Inflammatory macrophage treated with lipopolysaccharide for 4 hours (primary cell): ENCODE measurements at places on chromosomes 7 and 10.

- peak; percentile 55 for DNase-seq
These were observed 38.2 kb downstream of the TNS3 start for GRCh38 chr7:47543714-47544113.

GRCh38 chr7:111232249-111233084 is 141.5 kb downstream of the LRRN3 start:
- peak; percentile 79 for DNase-seq

DNA sequence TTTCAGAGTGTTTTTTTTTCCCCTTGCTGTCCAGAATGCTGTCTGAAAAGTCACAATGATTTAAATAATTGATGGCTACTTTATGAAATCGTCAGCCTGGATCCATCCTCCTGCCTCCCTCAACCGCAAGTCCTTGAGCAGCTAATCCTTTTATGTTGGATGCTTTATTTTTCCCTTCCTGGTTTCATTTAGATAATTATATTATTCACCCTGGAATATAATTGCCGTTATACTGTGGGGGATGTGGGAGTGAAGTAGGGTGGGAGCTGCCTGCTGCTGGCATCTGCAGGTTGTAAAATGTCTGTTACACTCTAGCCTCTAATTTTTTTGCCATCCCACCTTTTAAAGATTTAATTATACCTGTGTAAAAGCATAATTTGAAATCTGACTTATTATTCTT is 290.5 kb upstream of the LRGUK start:
- DNase-seq: no peak

DNA sequence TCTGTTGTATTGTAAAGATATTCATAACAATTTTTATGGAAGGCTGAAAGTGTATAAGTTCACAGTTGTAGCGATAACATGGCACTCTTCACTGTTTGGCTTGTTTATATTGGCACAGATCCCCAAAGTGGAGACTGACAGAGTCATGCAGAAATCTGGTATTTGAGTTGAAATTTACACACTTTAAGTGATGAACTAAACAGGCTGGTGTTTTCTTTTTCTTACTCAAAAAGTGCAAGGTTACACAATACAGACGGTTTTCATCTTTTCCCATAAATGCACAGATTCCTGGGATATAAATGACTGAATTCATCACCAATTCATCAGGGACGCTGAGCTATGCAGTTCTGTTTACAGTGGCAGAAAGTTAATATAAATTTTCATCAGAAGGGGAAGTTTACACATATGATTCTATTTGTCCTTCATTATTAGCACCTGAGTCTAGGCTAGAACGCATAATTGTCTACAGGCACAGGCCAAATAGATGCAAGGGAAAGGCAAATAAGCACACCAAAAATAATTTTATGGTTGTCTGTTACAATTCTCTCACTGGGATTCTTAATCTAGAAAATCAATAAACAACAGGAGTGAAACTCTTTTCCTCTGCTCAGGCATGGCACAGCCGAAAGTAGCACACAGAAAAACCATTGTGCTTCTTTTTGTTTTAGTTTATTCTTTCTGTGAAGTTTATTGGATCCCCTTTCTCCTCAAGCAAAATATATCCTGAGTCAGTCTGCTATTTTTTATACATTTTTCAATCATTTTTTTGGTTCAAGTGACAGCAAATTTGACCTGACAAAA is 88.0 kb downstream of the FOXP2 start:
- DNase-seq: no peak

DNA sequence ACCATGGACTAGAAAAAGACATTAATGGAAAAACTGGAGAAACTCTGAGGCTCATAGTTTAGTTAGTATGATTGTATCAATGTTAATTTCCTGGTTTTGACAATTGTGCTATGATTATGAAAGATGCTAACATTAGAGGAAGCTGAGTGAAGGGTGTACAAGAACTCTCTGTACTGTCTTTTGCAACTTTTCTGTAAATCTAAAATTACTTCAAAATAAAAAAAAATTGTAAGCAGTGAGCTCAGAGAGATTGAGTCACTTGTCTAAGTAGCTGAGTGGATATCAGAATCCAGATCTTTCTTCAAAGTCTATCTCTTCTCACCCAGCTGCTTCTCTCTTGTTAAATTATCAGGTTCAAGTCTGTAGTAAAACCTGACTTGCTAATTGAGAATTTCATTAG is 181.1 kb downstream of the PLCE1 start:
- DNase-seq: no peak

DNA sequence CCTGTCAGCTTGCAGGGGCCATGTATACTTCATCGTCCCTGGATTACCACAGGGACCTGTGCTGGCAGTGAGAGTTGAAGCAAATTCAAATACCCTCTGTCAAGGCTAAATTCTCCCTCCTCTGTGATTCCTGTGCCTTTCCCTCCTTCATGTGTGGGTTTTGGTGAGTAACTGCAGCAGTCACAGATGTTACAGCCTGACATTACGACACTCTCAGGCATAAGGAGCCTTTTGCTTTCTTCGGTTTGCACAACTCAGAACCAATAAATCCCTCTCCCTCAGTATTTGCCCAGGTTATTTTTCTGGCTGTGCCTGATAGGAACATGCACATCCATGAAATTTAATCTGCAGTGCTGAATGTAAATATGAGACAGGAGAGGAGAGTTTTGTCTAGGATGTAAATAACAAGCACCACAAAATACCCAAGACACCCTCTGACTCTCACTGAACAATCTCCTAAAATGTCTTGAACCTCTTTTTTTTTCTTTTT is 997.2 kb upstream of the GHITM start:
- DNase-seq: no peak

DNA sequence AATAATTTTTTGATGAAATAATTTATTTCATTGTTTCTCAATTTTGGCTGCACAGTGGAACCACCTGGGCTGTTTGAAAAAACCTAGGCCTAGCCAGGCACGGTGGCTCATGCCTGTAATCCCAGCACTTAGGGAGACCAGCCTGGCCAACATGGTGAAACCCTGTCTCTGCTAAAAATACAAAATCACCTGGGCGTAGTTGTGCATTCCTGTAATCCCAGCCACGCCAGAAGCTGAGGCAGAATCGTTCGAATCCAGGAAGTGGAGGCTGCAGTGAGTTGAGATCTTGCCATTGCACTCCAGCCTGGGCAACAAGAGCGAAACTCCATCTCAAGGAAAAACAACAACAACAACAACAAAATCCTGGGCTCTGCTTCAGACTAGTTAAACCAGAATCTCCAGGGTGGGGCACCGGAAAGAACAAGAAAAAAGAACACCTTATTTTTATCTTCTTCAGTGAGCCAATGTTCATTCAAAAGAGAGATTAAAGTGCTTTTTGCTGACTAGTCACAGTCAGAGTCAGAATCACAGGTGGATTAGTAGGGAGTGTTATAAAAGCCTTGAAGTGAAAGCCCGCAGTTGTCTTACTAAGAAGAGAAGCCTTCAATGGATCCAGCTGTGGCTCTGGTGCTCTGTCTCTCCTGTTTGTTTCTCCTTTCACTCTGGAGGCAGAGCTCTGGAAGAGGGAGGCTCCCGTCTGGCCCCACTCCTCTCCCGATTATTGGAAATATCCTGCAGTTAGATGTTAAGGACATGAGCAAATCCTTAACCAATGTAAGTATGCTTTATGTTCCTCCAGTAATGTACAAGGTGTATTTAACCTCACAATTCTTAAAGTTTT is at the start of gene CYP2C18:
TSS of gene CYP2C18 (plus strand) at position 516 of the 841 bp plus-strand sequence. CDS start at position 607, 91 bp downstream.
- DNase-seq: no peak

GRCh38 chr10:65342245-65342644 is 1583.6 kb upstream of the LRRTM3 start:
- no peak for DNase-seq

- no peak for DNase-seq
These were observed 227.3 kb downstream of the TCF7L2 start for GRCh38 chr10:113177156-113177935.

DNA sequence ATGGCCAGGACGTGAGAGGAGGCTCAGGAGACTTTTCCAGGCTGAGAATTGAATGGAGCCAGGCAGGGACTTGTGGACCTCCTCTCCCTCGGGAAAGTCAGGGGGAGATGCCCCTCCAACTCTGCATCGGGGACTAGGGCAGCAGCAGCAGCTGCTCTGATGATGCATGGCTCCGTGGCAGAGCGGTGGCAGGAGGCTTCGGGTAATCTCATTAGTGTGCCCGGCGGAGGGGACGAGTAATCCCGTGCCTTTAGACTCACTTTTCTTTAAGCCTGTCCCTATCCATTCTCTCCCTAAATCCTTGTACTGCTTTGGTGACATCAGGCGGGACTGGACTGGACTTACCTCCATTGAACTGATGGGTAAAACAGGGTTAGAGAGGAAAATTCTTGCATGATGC is 75.1 kb downstream of the ZMIZ1 start:
- no peak for DNase-seq

- DNase-seq: no peak
These were observed 453.8 kb downstream of the TCERG1L start for GRCh38 chr10:130857631-130858295.

- DNase-seq: no peak
These were observed 159.9 kb upstream of the RNF32 start for GRCh38 chr7:156480671-156481070.

DNA sequence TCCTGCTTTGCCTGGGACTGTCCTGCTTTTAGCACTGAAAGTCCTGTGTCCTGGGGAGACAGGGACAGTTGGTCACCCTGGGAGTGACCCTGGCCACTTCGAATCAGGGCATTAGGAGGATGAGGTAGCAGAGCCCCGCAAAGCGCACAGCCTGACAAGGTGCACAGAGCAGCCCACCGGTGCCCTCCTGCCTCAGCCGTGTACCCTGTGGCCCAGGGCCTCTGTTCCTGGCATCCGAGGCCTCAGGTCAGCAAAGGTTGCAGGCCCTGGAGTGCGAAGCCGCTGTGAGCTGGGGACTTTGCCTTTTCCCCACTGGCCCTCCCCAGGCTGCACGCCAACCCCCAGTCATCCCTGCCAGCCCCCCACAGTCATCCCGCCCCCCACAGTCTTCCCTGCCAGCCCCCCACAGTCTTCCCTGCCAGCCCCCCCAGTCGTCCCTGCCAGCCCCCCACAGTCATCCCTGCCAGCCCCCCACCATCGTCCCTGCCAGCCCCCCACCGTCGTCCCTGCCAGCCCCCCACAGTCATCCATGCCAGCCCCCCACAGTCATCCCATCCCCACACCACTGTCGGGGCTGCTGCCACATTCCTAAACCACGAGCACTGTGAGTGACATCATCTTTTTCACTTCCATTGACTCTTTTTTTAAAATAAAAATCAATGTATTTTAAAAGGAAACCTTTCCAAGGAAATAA is 91.8 kb downstream of the RGS10 start:
- DNase-seq: no peak

- no peak for DNase-seq
These were observed 16.0 kb downstream of the PDGFA start for GRCh38 chr7:503575-504111.

DNA sequence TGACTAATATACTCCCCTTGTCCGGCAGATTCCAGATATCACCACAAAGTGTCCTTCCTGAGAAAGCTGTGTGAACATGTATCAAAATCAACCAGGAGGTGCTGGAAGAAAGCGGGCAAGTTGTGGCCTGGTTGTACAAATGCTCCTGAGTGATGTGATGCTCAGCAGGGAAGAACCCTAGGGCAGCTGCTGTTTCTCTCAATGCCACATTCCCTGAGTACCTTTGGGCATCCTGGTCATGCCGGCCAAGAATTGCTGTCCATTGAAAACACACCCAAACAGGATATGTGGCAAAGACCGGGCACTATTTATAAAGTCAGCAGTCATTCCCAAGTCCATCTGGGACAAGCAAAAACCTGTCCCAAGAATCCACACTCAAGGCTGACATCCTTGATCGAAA is 7.8 kb upstream of the ADCY1 start:
- no peak for DNase-seq

DNA sequence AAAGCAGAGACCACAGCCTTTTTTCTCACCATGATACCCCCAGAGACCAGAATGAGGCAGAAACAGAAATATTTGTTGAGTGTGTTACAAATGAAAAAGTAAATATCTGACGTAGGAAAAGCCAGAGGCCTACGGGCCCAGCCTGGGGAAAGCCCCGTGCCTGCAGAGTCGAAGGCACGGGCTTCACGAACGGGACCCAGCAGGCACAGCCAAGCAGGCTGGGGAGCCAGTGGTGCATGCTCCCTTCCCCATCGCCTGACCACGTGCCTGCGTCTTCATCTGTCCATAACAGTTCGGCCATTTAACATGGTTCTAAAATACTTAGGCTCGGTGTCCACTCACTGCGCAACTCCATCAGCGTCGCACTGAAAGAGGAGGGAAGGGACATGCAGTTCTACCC is 50.8 kb downstream of the SLIT1 start:
- DNase-seq: no peak

DNA sequence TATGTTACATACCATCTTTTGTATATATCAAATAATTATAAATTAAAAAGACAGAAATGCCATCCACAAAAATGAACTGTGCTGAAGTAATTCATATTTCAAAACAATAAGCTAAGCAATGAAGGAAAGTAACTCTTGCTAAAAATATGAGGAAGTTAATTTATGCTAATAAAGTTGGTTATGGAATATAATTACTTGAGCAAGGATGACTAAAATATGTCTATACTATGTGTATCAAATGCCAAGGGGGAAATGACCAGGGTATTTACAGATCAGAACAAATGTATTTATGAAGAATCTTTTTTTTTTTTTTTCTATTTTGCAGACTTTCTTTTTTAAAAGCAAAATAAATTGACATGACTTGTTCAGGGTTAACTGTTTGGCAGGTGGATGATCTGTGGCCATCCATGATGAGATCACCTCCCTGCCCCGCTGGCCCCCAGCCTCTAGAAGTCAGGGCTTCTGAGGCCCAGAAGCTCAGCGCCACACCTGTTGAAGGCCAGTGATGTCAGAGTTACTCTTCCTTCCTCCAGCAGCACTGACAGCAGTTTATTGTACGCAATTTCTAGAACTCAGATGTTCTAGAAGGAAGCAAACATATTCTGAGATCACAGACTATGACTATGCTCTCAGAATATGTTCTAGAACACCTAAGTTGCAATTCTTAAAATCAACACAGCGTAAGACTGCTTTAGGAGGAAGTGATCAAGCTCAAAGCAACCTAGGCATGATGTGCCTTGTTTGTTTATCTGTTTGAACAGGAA is 196.1 kb upstream of the KLF14 start:
- DNase-seq: peak; percentile 80

DNA sequence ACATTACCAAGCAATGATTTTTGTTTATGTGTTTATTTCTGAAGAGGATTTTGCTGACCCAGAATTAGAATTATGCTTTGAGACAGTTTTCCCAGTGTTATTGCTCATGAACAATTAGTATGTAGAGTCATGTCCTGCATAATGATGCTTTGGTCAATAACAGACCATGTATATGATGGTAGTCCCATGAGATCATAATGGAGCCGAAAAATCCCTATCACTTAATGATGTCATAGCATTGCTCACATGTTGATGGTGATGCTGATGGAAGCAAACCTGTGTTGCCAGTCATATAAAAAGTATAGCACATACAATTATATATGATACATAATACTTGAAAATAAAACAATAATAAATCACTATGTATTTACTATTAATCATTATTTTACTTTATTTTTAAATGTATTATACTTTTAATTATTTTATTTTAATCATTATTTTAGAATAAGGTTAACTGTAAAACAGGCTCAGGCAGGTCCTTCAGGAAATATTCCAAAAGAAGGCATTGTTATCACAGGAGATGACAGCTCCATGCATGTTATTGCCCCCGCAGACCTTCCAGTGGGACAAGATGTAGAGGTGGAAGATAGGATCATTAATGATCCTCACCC is 33.5 kb downstream of the AHR start:
- DNase-seq: peak; percentile 17
